ENCODE measurements at places on chromosomes 6 and 20.

DNA sequence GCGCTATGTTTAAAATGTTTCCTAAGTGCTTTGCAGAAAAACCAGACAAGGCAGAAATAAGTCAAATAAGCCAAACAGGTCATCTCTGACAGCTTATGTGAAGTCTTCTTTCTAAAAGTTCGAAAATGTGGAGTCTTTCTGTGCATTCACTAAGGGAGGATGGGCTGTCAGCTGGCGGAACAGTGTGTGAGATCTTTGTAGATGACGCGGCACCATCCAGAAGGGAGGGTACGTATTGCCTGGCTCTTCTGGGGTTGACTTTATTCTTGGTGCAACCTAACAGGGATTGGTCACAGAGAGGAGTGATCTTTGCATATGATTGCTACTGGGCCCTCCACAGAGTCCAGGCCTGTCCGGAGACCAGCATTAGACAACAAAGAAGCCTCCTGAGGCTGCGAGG lies 114.5 kb upstream of the EDN1 start:
- no peaks in the 10 kb centered on the region for H3K36me3 ChIP-seq
- no peak overlapping the region for H3K27ac ChIP-seq
- no peak overlapping the region for H3K4me3 ChIP-seq

GRCh38 chr6:24829657-24830056 lies 30.9 kb upstream of the ARMH2 start:
- H3K4me3 ChIP-seq = no peak overlapping the region
- no peak overlapping the region for H3K27ac ChIP-seq
- peaks cover 15% of the 10 kb centered on the region for H3K36me3 ChIP-seq
- H3K27me3 ChIP-seq = no peaks in the 10 kb centered on the region

DNA sequence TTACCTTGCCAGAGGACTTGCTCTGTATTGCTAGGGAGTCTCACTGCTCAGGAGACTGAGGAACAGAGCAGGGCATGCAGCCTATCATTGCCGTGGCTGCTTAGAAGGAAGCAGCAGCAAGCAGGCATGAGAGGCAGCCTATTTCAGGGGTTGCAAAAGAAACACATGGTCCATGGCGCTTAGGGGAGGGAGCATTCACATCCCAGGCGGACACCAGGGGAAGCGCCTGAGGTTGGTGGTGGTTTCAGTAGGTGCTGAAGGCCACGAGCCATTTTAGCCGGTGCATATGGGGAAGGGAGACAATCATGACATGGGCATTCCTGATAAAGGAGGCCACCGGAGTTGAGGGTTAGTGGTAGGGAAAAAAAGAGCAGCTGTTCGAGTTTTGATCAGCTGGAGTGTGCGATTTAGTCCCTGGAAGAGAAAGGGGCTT lies 20.9 kb downstream of the FARS2 start:
- no peak overlapping the region for H3K27ac ChIP-seq
- no peak for DNase-seq
- no peaks in the 10 kb centered on the region for H3K36me3 ChIP-seq
- H3K4me1 ChIP-seq = peaks cover 4% of the 10 kb centered on the region
- no peak overlapping the region for H3K4me3 ChIP-seq

DNA sequence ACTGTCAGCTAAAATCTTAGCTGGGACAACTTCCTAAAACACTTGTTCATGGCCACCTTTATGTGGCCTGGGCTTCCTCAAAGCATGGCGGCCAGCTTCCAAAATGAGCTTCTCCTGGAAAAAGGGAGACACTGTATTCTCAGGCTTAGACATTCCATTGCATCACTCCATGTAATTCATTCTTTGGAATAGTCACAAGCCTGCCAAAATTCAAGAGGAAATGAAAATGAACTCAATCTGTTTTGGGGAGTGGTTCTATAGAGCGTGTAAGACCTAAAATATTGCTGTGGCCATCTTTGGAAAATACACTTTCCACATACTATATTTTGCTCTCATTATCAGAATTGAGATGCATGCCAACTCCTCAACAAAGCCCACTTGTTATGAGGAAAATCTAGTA lies 687.0 kb downstream of the KIF16B start:
- H3K4me1 ChIP-seq = peaks cover 3% of the 10 kb centered on the region
- no peaks in the 10 kb centered on the region for H3K27me3 ChIP-seq
- no peak overlapping the region for H3K4me3 ChIP-seq
- H3K36me3 ChIP-seq = no peaks in the 10 kb centered on the region

DNA sequence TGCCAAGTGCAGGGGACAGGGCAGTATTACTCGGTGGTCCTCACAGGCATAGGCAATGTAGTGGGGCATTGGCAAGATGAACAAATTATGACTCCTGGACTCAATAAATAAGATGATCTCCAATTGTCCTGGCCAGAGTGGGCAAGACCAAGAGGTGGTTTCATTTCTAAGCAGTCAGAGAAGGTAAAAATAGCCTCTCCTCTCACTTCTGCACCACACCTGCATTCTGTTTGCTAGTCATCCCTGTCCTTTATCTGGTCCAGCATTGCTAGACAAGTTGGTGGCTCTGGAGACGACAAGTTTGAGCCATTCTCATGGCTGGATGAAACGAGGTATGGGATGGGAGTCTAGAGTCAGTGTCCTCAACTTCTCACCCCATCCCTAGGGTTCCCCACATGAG lies 83.0 kb downstream of the BANF2 start:
- H3K27ac ChIP-seq = no peak overlapping the region
- no peaks in the 10 kb centered on the region for H3K4me1 ChIP-seq
- H3K4me3 ChIP-seq = no peak overlapping the region
- DNase-seq = no peak
- no peaks in the 10 kb centered on the region for H3K36me3 ChIP-seq

DNA sequence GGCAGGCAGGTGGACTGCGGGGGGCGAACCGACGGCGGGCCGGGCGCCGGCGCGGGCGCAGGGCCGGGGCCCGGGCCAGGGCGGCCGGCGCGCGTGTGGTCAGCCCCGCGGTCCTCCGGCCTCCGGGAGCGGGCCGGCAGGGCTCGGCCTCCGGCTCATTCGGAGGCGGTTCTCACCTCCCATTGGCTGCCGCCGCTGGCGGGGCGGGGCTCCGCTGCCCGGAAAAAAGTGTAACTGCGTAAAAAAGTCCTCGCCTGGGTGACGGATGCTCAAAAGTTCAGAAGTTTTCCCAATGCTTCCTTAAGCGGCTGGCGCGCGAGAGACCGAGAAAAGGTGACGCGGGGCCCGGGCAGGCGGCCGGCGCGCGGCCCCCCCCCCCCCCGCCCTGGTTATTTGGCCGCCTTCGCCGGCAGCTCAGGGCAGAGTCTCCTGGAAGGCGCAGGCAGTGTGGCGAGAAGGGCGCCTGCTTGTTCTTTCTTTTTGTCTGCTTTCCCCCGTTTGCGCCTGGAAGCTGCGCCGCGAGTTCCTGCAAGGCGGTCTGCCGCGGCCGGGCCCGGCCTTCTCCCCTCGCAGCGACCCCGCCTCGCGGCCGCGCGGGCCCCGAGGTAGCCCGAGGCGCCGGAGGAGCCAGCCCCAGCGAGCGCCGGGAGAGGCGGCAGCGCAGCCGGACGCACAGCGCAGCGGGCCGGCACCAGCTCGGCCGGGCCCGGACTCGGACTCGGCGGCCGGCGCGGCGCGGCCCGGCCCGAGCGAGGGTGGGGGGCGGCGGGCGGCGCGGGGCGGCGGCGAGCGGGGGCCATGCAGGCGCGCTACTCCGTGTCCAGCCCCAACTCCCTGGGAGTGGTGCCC lies at the start of gene FOXC1:
Gene FOXC1 (plus strand): TSS at position 268 of the 849 bp plus-strand sequence. CDS start 531 bp downstream, at position 799.
- H3K4me1 ChIP-seq = peaks cover 27% of the 10 kb centered on the region
- no peak within 1 kb of the TSS for H3K27ac ChIP-seq
- no peaks in the 10 kb centered on the region for H3K36me3 ChIP-seq
- peaks cover 84% of the 10 kb centered on the region for H3K27me3 ChIP-seq
- peak within 1 kb of the TSS; percentile 68 for H3K4me3 ChIP-seq
- peak; percentile 92 for DNase-seq

- H3K4me1 ChIP-seq = no peaks in the 10 kb centered on the region
- no peak for DNase-seq
- no peak overlapping the region for H3K27ac ChIP-seq
- H3K27me3 ChIP-seq = no peaks in the 10 kb centered on the region
- H3K4me3 ChIP-seq = no peak overlapping the region
- peaks cover 79% of the 10 kb centered on the region for H3K36me3 ChIP-seq
Measured at GRCh38 chr20:62322492-62323041, 19.8 kb downstream of the ADRM1 start.

DNA sequence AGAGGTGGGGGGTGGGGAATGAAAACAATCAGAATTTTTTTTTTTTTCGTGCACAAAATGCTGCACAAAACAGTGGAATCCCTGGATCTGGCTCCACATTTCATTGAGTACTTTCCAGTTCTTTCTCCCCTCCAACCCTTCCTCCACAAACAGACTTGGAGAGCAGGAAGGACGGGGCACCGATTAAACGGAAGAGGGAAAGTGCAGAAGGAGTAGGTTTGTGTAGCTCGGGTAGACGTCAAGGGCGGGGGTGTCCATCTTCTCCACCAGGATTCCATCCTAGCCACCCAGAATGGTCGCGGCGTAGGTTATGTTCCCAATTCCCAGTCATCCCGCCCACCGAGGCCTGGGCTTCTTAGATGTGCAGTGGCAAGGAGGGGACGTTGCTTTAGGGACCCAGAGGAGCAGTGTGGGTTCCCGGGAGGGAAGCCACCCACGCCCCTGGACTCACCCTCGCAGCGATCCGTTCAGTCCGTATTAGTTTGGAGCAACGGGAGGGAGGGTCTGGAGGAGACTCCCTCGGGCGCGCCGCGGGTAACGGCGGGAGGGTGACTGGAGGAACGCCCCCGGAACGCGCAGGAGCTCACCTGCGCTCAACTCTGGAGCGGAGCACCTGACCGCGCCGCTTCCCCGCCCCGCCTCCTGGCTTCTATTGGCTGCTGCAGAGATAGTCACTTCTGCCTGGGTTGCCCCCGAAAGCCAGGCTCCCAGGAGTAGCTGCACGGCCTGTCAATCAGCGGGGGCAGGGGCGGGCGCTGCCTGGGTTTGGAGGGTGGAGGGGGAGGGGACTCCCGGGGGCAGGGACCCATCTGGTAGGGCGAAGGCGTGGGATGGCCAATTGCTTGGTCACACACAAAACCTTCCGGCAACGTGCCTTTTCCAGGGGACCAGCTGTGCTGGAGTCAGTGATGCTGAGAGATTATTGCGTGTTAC lies at the start of gene ENPP5:
Gene ENPP5 (minus strand): TSS at position 624 of the 933 bp plus-strand sequence. CDS start 2,718 bp downstream, outside the sequence.
- DNase-seq = peak; percentile 55
- H3K4me1 ChIP-seq = no peaks in the 10 kb centered on the region

DNA sequence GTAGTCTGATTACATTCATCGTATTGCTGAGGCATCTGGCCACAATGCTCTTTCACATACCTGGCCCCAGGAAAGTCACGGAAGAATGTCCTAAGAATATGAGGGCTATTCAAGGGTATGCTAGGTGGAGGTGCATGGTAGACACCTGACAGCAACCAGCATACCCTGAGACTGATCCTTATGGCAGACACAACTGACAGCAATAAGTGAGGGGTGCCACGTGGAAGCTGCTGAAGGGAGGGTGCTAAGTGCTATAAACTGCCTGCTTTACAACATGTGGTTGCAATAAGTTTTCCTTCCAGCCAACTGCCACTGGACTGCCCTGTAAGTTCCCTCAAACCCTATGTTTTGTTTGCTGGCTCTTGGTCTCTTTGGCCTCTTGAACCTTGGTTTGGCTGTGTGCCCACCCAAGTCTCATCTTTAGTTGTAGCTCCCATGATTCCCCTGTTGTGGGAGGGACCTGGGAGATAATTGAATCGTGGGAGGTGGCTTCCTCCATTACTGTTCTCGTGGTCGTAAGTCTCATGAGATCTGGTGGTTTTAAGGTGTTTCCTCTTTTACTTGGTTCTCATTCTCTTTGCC lies 201.3 kb upstream of the MOCS1 start:
- H3K4me3 ChIP-seq = no peak overlapping the region
- no peaks in the 10 kb centered on the region for H3K27me3 ChIP-seq
- DNase-seq = peak; percentile 93
- no peaks in the 10 kb centered on the region for H3K36me3 ChIP-seq
- H3K27ac ChIP-seq = no peak overlapping the region

DNA sequence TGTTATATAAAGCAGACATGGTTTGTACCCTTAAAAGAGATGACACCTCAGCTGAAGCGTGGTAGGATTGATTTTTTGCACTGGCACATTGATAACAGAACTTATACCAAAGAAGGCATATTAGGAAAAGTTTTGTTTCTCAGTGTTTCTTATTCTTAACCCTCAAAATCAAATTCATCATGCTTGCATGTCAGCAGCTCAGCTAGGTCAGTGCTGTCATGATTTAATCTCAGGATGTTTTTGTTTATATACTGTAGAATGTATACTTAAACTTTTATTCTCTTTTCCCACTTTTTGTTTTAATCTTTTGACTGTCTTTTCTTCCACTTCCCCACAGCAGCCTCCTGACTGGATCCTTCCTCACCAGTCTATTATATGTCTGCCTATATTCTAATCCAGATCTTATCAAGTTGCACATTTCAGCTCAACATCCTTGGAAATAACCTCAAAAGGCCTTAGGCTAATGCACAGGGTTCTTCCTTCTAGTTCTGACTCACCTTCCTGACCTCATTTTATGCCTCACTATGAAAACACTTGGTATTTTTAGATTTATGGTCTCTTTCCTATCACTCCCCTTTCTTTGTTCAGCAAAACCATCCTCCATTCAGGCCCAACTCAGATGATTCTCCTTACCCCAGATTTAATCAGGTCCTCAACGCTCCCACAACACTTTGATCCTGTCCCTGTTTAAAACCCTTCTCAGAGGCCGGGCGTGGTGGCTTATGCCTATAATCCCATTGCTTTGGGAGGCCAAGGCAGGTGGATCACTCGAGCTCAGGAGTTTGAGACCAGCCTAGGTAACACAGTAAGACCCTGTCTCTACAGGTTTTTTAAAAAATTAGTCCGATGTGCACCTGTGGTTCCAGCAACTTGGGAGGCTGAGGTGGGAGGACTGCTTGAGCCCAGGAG lies 7.2 kb downstream of the HEBP2 start:
- peaks cover 60% of the 10 kb centered on the region for H3K36me3 ChIP-seq
- H3K27me3 ChIP-seq = no peaks in the 10 kb centered on the region
- peak; percentile 29 for DNase-seq
- H3K4me1 ChIP-seq = no peaks in the 10 kb centered on the region
- H3K4me3 ChIP-seq = no peak overlapping the region

- H3K36me3 ChIP-seq = peaks cover 47% of the 10 kb centered on the region
- H3K27ac ChIP-seq = peak overlapping the region; percentile 55
- DNase-seq = peak; percentile 42
- H3K4me3 ChIP-seq = no peak overlapping the region
Measured at GRCh38 chr6:33772082-33772830, 16.7 kb downstream of the LEMD2 start.

- no peaks in the 10 kb centered on the region for H3K36me3 ChIP-seq
- no peak overlapping the region for H3K27ac ChIP-seq
- no peaks in the 10 kb centered on the region for H3K4me1 ChIP-seq
- no peak overlapping the region for H3K4me3 ChIP-seq
- H3K27me3 ChIP-seq = no peaks in the 10 kb centered on the region
Measured at GRCh38 chr6:93393554-93394074, 25.7 kb downstream of the EPHA7 start.

Measured in trophoblast cell (in vitro differentiated cells and primary cell).